ENCODE measurements at places on chromosomes 2 and 18. TPM values are rescaled to one million over a fixed set of nuclear protein-coding genes. Genes with fewer than 3 reads are reported as not detected.

DNA sequence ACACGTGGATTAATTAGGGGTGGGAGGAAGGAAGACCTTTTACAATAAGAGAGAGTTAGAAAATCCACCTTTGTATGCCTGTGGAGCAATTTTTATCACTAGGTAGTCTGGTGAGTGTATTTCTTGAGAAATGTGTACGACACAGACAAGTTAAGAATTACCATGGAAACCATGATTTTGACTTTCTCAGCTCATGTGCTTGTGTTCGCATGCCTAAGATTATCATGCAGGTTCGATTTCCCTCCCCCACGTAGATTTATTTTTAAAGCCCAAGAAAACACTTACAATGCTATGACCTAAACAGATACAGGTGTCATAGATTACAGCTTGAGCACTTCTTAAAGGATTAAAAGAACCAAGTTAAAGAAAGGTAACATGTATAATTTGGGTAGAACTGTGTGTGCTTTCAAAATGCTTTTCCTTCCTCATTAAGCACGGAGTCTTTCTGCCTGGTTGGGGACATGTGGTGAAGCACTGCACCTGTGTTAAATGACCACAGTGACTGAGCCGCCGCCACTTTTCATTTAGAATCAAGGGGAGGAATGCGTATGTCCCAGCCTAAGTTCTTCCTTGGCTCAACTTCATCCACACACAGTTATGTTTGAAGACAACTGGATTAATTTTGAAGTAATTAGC is 16.6 kb downstream of the SERTAD2 start:
- H3K4me3 ChIP-seq: no peak overlapping the region
- DNase-seq: peak; percentile 57
- H3K27ac ChIP-seq: peak overlapping the region; percentile 14
- no peaks in the 10 kb centered on the region for H3K27me3 ChIP-seq
- peaks cover 3% of the 10 kb centered on the region for H3K4me1 ChIP-seq
- H3K36me3 ChIP-seq: no peaks in the 10 kb centered on the region

The IL1R1 gene
- total RNA-seq: 44.1 TPM

DNA sequence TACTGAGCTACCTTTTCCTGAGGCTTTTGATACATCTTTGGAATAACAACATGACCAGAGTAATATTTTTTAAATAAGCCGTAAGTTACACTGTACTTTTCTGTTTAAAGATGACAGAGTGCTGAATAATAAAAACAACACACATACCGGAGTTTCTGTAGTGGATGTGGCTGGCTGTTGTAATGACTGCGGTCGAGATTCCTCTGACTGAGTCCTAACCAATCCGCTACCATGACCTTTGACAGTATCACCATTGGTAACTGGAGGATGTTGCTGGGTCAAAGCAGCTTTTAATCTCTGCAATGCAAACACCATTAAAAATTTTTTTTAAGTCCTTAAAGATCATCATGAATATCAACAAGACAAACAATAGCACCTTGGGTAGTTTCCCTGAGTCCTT is 70.7 kb downstream of the ATF2 start:
- no peaks in the 10 kb centered on the region for H3K4me1 ChIP-seq
- no peaks in the 10 kb centered on the region for H3K27me3 ChIP-seq
- no peak for DNase-seq
- H3K4me3 ChIP-seq: no peak overlapping the region
- H3K27ac ChIP-seq: no peak overlapping the region
- H3K36me3 ChIP-seq: no peaks in the 10 kb centered on the region

The SAG gene
- not detected for total RNA-seq

GRCh38 chr2:160842286-160842685 is 317.9 kb upstream of the TANK start:
- DNase-seq: no peak
- no peaks in the 10 kb centered on the region for H3K27me3 ChIP-seq
- no peaks in the 10 kb centered on the region for H3K36me3 ChIP-seq
- H3K4me3 ChIP-seq: no peak overlapping the region

- DNase-seq: no peak
- H3K4me1 ChIP-seq: no peaks in the 10 kb centered on the region
- H3K27me3 ChIP-seq: no peaks in the 10 kb centered on the region
Measured at GRCh38 chr2:72442270-72442669, 294.6 kb upstream of the CYP26B1 start.

- no peaks in the 10 kb centered on the region for H3K36me3 ChIP-seq
- no peak overlapping the region for H3K4me3 ChIP-seq
- H3K4me1 ChIP-seq: no peaks in the 10 kb centered on the region
- no peak for DNase-seq
Measured at GRCh38 chr2:217008794-217009193, 148.9 kb upstream of the TNP1 start.

The PSMA8 gene
- total RNA-seq: not detected

DNA sequence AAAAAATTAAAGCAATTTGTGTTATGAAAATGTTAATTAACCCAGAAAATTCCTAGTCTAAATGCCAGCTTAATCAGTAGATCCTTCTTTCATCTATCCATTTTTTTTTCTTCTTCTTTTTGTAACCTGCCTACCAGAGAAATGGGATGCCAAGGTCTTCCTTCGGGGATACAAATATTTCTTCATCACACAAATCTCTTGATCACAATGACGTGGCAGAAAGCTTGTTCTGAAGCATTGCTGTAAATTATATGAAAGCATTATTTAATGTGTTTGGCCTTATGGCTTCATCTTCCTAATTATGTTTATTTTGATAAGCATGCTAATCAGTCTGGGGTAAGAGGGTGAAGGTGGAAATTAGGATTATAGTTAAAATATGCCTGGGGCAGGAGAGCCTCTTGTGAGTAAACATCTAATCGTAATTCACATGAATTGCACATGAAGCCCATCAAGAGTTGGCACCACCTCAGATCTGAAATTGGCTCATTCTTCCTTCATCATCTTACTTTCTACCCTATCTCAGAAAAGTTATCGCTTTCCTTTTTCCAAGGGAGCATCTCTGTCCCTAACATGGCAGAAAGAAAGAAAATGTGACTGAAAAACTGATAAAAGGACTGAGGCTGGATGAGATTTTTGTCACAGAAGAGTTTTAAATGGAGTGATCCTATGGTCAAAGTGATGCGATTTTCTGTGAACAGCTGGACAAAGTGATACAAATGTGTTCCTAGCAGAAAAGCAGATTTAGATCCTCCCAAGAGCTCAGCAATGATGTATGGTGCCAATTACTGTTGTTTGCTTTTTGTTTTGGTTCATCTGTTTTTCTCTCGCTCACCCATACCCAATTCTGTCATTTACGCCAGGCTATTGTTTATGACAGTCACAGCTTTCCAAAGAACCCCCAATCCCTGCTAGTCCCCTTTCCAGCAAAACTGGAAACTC is 76.9 kb upstream of the PMAIP1 start:
- peaks cover 4% of the 10 kb centered on the region for H3K27me3 ChIP-seq
- H3K4me3 ChIP-seq: no peak overlapping the region
- H3K36me3 ChIP-seq: no peaks in the 10 kb centered on the region
- peaks cover 4% of the 10 kb centered on the region for H3K4me1 ChIP-seq
- H3K27ac ChIP-seq: no peak overlapping the region

DNA sequence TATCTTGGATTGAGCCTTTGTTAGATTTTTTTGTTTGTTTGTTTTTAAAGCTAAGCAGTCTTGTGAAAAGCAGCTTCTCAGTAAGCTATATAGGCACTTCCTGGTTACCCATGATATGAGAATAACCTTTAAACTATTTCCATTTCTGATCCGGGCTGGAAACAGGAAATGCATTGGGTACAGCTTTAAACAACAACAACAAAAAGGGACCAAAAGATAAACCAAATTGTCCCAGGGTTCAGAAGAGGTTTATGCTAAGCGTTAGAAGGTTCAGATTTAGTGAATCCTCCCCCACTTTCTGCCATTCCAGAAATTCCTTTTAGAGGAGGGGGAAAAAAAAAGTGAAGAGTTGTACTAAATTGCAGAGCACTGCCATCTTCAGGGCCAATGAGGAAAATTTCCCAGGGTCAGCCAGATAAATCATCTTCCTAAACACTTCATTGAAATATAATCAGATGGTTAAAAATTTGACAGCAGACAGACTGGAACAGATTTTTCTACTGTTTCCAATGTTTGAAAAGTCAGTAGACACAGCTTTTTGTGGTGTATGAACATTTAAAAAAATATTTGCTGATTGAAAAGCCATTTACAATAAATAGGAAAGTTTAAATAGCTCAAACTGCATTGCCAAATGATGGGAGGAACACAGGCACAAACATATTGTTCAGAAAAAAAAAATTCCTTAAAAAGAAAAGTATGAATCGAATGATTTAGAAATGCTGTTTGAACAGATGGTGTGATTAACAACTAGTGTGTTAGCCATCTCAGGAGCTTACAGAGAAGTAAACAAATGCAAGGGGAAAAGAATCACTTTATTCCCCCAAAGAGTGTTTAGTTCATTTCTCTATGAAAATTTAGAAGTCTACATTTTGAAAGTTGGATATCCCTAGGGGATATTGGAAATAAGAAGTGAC is 189.9 kb upstream of the TANK start:
- no peaks in the 10 kb centered on the region for H3K36me3 ChIP-seq
- H3K4me1 ChIP-seq: no peaks in the 10 kb centered on the region
- H3K4me3 ChIP-seq: no peak overlapping the region
- peak overlapping the region; percentile 50 for H3K27ac ChIP-seq
- DNase-seq: peak; percentile 28
- H3K27me3 ChIP-seq: no peaks in the 10 kb centered on the region

GRCh38 chr2:111990375-111990774 is 64.7 kb upstream of the TMEM87B start:
- H3K27ac ChIP-seq: no peak overlapping the region
- H3K4me3 ChIP-seq: no peak overlapping the region
- H3K27me3 ChIP-seq: no peaks in the 10 kb centered on the region
- no peak for DNase-seq
- peaks cover 6% of the 10 kb centered on the region for H3K4me1 ChIP-seq

- H3K27me3 ChIP-seq: no peaks in the 10 kb centered on the region
- no peaks in the 10 kb centered on the region for H3K36me3 ChIP-seq
- DNase-seq: no peak
Measured at GRCh38 chr2:83464444-83464843, 994.6 kb downstream of the SUCLG1 start.

GRCh38 chr2:223114170-223114569 is 62.2 kb downstream of the KCNE4 start:
- H3K36me3 ChIP-seq: no peaks in the 10 kb centered on the region
- no peak overlapping the region for H3K4me3 ChIP-seq
- H3K27me3 ChIP-seq: no peaks in the 10 kb centered on the region

The GULP1 gene
- 25.1 TPM for total RNA-seq

- DNase-seq: peak; percentile 71
- H3K27ac ChIP-seq: peak overlapping the region; percentile 96
- no peaks in the 10 kb centered on the region for H3K36me3 ChIP-seq
Measured at GRCh38 chr2:70141212-70141901, 49.5 kb downstream of the C2orf42 start.

- no peak for DNase-seq
- peaks cover 7% of the 10 kb centered on the region for H3K27me3 ChIP-seq
- no peaks in the 10 kb centered on the region for H3K4me1 ChIP-seq
Measured at GRCh38 chr2:113038291-113038690, 14.4 kb downstream of the IL36B start.

- no peak overlapping the region for H3K27ac ChIP-seq
- no peaks in the 10 kb centered on the region for H3K27me3 ChIP-seq
- H3K4me1 ChIP-seq: peaks cover 19% of the 10 kb centered on the region
Measured at GRCh38 chr18:22238036-22238435, 68.6 kb downstream of the GATA6 start.

- no peak overlapping the region for H3K4me3 ChIP-seq
- no peaks in the 10 kb centered on the region for H3K4me1 ChIP-seq
- no peak for DNase-seq
- no peaks in the 10 kb centered on the region for H3K36me3 ChIP-seq
- peaks cover 5% of the 10 kb centered on the region for H3K27me3 ChIP-seq
Measured at GRCh38 chr18:11570073-11570588, 39.3 kb upstream of the SLC35G4 start.

DNA sequence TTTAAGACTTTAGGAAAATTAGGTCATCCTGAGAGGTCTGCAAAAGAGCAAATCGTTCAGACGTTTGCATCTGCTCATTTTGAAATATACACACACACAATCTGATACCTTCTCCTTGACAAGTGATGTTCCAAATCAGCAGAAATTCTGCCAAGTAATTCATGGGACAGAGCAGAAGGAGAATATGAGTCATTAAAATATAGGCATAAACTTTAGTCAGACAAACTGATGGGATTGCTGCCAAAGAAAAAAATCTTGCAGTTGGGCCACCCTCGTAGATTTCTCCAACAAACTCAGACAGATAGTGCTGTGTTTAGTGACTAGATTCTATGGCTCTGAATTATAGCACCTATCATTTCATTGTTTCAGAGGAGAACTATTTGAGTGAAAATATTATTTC is 336.3 kb downstream of the NYAP2 start:
- peaks cover 7% of the 10 kb centered on the region for H3K4me1 ChIP-seq
- H3K4me3 ChIP-seq: no peak overlapping the region
- H3K36me3 ChIP-seq: no peaks in the 10 kb centered on the region
- H3K27ac ChIP-seq: no peak overlapping the region
- DNase-seq: no peak

DNA sequence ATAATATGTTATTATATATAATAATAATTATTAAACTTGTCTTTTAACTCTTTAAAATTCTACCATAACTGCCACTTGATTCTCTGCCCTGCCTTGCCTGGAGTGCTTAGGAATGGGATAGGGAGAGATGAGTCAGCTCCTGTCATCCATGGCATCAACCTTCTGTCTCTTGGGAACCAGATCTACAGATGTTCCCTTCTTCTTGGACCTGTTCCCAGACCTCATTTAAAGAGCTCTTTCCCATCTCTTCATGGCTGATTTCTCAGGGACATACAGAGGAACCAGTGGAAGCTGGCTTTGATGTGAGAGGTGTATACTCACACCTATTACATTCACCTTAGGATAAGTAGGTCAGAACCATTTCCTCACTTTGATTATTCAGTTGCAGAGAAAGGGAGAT is 155.3 kb upstream of the MYO3B start:
- peaks cover 6% of the 10 kb centered on the region for H3K4me1 ChIP-seq
- DNase-seq: no peak
- H3K27ac ChIP-seq: no peak overlapping the region
- H3K36me3 ChIP-seq: no peaks in the 10 kb centered on the region

The SERPINB3 gene
- total RNA-seq: not detected

GRCh38 chr18:27005589-27005988 is 140.1 kb upstream of the AQP4 start:
- no peaks in the 10 kb centered on the region for H3K4me1 ChIP-seq
- no peak overlapping the region for H3K4me3 ChIP-seq
- no peaks in the 10 kb centered on the region for H3K36me3 ChIP-seq
- no peak overlapping the region for H3K27ac ChIP-seq
- no peak for DNase-seq
- no peaks in the 10 kb centered on the region for H3K27me3 ChIP-seq

DNA sequence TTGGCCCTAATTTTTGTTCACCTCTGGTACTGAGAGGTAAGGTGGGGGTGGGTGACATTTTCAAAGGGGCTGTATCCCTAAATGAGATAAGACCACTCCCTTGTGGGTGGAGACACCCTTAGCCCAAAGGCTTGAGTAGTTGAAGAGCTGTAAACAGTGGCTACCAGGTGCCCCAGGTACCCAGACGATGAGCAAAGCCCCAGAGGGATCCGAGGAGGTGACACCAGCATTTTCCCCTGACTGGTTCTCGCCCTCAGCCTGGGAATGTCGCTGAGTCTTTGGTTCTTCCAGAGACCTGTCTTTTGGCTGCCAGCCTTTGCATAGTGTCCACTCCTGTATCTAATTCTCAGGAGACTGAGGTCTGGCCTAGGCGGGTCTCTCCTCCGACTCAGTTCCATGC is 36.5 kb downstream of the RRM2 start:
- no peaks in the 10 kb centered on the region for H3K36me3 ChIP-seq
- H3K27ac ChIP-seq: no peak overlapping the region
- DNase-seq: no peak
- H3K4me3 ChIP-seq: no peak overlapping the region

The CRYBA2 gene
- 5.6 TPM for total RNA-seq
